ENCODE measurements at places on chromosomes 1 and 21. TPM values are rescaled to one million over a fixed set of nuclear protein-coding genes. Genes with fewer than 3 reads are reported as not detected.

Gene DPT
- total RNA-seq = not detected

Gene ZMYND12
- 0.79 TPM for total RNA-seq

Gene FHAD1
- 0.21 TPM for total RNA-seq

Gene VANGL1
- 14.8 TPM for total RNA-seq

DNA sequence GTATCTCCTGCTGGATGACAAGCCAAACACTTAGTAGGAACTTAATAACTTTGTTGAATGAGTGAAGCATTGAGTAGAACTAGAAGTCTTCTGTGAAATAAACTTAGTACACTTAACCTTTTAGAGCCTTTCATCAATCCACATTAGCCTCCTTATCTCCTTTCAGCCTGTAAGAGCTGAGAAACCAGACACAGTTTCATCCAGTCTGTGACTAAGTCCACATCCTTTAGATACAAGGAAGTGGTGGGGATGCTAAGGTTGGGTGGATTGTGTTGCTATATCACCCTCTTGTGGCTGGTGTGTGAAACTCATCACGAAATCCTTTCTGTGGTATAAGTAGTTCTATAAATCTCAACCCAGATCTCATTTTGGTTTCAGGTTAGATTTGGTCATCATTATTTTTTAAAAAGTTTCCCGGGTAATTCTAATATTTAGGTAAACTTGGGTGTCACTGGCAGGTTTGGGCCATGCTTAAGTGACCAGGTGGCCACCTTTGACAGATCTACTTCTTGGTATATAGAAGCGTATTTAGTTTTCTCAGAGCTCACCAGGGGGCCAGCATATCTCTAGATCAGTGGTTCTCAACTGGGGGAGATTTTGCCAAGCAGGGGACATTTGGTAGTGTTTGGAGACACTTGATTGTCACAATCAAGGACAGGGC, 27.8 kb upstream of the CD84 start:
- peak; percentile 81 for DNase-seq

DNA sequence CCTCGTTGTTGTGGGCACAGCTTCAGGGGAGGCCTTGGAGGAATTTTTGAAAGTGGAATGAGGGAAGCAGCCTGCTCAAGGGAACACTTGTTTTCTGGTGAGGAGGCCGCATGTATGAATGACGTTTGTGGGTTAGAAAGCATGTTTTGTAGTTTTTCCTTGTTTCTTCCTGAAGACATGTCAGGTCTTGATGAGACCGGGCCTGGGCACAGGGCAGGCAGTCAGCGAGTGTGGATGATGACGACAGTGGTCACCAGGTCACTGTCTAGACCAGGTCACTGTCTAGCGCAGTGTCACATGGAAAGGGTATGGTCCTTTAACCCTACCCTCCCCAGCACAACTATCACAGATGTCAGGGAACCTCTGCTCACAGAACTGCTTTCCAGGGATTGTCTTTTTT, 7.3 kb downstream of the PSEN2 start:
- DNase-seq = no peak

- DNase-seq = no peak
These were observed 709.4 kb downstream of the MATN1 start for GRCh38 chr1:30014031-30014430.
